ENCODE measurements at places on chromosomes 4 and X.

- DNase-seq, result no peak
Observed at GRCh38 chr4:75817901-75818300, 84.4 kb downstream of the PPEF2 start.

DNA sequence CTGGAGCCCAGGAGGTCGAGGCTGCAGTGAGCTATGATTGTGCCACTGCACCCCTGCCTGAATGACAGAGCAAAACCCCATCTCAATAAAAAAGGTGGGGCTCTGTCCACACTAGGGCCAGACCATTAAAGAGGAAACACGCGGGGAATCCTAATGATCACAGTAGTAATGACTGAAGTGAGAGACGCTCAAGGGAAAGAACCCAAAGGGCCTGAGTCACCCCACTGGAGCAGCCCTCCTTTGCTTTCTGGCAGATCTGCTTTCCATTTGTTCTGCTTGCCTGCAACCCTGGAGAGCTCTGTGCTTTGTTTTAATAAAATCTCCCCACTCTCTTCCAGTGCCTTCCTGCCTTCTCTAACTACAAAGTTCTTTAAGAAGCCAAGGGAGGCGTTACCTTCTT lies 5.0 kb downstream of the TFDP3 start:
- no peak for DNase-seq

DNA sequence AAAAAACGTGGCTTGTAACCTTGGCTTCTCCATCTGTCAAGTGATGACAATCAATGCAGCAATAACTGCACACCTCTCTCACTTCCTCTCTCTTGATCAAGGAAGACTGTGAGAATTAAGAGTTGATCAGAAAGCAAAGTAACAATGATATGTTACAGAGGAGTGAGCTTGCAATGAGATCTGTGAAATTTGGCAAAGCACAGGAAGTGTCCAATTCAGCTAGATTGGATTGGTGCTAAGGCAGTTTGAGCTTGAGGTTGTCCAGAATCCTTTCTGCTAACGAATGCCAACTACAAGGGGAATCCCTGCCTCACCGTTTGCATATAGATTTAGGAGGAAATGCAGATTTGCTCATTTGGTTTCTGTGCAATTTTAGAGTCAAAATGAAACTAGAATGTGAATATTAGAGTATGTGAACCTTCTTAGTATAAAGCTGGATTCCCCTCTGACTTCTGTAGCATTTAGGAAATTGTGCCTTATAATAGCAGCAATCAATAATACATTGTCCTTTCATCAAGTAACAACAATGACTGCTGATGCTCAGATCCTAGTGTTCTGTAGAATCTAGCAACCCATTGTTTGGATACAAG lies 346.4 kb downstream of the PTTG2 start:
- DNase-seq, result no peak

- DNase-seq, result no peak
Observed at GRCh38 chrX:137195296-137195695, 161.5 kb upstream of the GPR101 start.

DNA sequence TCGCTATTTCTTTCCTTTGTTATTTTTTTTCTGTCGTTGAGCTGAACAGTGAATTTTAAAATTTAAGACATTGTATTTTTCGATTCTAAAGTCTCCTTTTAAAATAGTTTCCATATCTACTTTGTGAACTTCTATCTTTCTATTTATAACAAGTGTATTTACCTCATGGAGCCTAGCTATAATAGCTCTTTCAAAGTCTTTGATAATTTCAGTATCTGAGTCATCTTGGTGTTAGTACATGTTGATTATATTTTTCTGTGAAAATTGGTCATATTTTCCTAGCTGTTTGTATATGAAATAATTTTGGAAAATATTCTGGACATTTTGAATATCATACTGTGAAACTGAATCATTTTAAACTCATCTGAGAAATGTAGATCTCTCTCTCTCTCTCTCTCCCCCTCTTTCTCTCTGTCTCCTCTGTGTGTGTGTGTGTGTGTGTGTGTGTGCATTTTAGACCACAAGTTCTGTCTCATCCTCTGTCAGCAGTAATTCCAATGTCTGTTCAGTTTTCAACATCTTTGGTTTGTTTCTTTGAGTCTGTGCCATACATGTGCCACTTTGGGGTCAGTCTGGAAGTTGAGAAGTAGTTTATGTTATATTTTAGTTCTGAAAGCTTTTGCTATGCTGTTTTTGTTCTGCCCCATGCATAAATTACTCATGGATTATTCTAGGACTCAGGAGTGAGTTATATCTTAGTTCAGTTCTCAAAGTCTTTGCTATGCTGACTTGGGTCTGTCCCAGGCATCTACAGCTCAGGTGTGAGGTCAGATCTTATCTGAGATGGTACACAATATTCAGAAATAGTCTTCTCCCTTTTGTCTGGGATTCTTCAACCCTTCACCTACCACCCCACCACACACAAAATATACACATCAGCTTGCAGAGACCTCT lies 366.4 kb upstream of the CASK start:
- no peak for DNase-seq

- DNase-seq, result no peak
Observed at GRCh38 chrX:134868771-134869495, 121.9 kb upstream of the SMIM10 start.

Measured in activated T-cell treated with anti-CD3 and anti-CD28 coated beads, Interleukin-2, amount 50 U/mL, for 1 hour (primary cell).